Activated CD4-positive, alpha-beta T cell treated with anti-CD3 and anti-CD28 coated beads, Interleukin-2, amount 50 U/mL, for 16 hours (primary cell): ENCODE measurements at places on chromosomes 5 and 9.

DNA sequence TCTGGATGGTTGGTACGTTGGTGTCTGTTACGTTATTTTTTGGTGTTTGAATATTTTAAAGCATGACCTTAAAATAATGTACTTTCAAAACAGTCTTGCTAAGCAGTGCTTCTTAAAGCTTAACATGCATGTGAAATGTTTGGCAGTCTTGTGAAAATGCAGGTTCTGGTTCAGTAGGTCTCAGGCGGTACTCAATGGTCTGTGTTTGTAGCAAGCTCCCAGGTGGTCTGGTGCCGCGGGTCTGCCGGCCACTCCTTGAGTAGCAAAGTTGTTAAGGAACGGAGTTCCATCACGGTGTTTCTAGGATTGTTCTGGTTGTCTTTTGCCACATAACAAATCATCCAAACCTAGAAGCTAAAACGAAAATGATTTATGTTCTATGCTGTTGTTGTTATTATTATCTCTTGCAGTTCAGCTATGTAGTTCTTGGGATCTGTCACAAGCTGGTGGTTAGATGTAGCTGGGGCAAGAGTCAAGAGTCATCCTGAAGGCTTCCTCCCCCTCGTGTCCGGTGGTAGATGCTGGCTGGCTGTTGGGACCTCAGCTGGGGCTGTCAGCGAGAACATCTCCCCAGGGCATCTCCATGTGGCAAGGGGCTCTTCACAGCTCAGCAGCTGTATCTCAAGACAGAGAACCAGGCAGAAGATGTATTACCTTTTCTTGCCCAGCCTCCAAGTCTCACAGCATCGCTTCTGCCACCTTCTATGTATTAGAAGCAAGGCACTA lies 186.8 kb downstream of the PALM2AKAP2 start:
- no peak for DNase-seq

DNA sequence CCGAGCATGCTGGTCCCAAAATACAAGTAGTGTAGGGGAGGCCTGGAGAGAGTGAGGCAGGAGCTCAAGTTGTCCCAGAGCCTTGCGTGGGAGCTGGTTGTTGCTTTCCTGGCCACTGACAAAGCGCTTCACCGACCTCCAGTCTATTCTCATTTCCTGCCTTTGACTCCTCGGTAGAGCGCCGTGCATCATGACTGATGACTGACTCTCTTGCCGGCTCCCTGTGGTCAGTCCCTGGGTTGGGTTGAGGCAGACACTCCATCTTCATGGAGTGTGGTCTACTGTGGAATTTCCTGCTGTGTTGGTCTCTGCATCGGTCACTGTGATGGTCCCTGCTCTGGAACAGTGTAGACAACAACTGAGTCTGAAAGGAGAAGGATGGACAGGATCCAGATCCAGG lies 175.1 kb upstream of the S1PR3 start:
- DNase-seq: no peak

GRCh38 chr5:171629628-171630349 lies 155.8 kb upstream of the SMIM23 start:
- no peak for DNase-seq

GRCh38 chr9:38724754-38725153 lies 4.8 kb upstream of the FAM240B start:
- DNase-seq: no peak

DNA sequence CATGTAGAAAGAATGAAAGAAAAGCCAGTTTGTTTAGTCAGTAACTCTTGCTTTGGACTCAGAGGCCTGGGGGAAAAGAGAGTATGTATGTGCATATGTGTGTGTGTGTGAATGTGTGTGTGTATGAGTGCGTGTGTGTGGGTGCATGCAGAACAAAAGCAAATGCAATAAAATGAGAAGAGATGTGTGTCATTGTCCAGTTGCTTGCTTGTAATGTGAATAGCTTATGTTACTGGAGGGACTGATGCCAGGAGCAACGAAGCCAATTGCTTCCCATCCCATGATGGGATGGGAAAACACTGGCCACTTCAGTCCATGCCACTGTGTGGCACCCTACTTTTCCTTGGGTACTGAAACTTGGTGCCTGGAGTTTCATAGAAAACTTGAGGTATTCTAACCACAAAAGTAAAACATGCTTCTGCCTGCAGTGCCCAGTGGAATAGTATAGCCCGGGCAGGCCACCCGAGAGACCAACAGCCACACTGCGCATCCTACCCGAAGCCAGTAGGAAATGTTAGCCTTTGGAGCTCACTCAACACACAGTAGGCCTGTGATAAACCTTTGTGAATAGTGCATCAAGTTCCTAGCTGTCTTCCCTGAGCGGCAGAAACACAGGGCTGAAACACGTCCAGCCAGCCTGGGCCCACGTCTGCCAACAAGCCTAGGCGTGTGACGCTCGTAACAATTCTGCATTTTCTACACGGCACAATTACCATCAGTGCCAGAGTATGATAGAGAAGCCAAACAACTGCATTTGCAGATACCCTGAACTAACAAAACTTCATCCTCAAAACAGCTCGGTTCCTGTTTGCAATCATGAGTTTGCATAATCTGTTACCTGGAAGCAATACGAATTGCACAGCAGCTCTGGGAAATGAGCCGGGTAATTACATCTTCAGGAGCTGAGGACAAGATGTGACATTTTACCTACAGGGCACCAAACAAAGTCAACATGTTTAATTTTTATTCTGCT lies 198.1 kb downstream of the SYK start:
- DNase-seq: no peak

- DNase-seq: no peak
Measured at GRCh38 chr5:82396871-82397514, 118.8 kb upstream of the RPS23 start.

- peak; percentile 67 for DNase-seq
Measured at GRCh38 chr9:120926397-120926928, at the start of gene TRAF1. Gene TRAF1 (minus strand): TSS chr9:120926796. CDS start chr9:120926075, 721 bp downstream.
